Neural crest cell (in vitro differentiated cells): ENCODE measurements at places on chromosomes 7 and 10. TPM values are rescaled to one million over a fixed set of nuclear protein-coding genes. Genes with fewer than 3 reads are reported as not detected.

DNA sequence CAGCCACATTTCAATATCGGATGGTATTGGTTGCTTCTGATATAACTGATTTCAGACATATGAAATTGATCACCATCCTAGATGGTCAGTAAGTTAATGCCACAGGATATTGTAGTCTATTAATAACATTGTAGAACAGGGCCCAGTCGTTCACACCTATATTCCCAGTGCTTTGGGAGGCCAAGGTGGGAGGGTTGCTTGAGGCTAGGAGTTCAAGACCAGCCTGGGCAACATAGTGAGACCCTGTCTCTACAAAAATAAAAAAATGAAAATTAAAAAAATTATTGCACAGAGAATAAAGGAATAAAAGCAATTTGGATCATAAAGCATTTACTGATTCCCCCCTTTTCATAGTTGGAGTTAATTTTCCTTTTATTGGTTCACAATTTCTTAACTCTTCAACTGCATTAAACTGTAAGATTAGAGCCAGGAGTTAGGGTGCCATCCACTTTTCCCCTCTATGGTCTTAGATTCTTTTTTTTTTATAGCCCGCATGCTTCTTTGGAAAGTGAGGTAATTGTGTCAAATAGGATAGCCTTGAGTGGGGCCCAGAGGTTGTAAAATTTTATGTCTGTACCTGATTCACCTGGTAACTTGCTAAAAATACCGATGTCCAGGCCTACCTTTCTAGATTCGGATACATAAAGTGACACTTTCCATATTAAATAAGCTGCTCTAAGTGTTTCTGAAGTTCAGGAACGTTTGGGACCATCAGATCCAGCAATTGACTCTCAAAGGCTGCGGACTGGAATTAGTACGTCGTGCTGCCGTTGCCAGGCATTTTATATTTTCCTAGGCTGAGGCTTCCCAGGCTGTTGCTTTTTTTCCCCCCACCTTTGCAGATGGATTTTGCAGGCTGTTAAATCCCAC is 24.7 kb downstream of the ADK start:
- DNase-seq: no peak

GRCh38 chr7:99235925-99236324 is 28.0 kb upstream of the KPNA7 start:
- no peak for DNase-seq

DNA sequence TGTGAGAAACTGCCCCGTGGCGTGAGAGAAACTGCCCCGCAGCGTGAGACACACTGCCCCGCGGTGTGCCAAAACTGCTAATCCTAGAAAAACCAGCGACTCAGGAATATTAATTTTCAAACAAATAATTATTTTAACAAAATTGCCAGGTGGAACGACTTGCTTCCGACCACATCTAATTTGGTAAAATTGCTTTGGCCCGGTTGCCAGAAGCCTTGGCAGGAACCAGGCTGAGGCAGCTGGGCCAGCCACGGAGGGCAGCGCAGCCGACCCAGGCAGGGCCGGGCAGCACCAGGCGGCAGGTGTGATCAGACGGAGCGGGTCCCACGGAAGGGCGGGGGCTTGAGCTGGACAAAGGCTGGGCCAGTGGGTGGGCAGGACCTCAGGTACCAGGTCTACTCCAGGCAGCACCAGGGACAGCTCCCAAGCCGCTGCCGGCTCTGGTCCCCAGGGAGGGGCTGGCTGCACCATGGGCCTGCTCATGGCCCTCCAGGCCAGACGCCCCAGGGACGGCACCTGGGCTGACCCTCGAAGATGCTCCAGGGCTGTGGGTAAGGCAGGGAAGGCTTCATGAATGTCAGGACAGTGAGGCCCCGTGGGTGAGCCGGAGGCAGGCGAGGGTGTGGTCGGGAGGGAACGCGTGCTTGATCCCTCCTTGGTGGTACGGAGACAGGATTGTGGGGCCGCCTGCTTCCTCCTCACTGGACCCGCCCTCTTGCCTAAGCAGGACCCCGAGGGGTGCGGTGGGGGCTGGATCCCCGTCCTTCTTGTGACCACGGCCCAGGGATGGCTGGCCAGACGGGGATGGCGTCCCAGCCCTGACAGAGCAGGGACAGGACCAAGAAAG is 7.7 kb upstream of the ADGRA1 start:
- no peak for DNase-seq

DNA sequence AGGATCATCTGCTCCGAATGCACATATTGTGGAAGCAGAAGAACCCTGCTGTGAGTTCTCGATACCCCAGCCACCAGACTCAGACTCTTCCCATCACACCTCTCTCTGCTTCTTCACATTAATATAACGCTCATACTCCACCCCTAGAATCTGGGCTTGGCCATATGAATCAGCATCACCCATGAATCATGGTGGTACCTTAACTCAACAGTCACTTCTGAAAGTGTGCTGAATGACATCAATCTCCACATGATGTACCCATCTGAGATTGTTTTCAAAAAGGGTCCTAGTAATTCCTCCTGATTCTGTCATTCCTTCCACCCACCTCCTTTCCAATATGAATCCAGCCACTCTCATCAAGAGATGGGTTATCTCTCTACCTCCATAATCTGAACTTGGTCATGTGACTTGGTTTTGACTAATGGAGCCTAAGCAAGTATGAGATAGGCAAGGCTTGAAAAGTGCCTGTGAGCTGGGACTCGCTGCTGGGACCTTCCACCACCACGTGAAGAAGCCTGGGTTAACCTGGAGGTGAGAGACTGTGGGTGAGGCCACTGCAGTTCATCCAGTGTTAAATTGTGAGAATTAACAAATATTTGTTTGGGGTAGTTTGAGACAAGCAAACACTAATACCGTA is 15.4 kb downstream of the YWHAG start:
- no peak for DNase-seq

DNA sequence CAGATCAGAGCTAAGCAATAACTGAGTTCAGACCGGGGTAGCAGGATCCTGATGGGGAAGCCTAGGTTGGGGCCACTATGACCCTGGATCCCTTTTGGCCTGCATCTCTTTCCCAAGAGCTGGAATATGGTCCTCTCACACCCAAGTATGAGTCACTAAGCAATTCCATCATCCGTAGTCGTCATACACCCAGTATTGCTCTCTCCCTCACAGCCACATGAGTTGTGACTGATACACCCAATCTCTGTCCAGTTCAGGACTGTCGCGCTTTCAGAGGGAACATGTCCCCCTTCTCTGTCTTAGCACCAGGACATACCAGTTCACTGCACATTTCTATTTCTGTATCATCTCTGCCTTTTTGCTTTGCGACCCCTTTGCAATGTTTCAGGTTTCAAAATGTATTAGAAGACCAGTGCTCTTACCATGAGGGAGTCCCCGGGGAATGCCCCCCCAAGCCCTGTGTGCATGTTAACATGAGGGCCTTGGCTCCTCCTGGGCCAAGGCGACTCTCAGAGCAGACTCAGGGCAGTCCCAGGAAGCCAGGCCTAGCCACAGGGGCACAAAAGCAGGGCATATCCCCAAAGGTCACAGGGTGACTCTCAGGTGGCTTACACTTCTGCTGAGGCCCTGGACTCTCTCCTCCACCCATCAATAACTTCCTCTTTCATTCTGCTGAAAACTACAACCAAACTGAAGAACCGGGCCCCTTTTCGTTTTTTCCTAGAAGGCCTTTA is 75.3 kb upstream of the SAMD8 start:
- DNase-seq: no peak

GRCh38 chr7:157560258-157560654 is 223.5 kb downstream of the DNAJB6 start:
- no peak for DNase-seq

DNA sequence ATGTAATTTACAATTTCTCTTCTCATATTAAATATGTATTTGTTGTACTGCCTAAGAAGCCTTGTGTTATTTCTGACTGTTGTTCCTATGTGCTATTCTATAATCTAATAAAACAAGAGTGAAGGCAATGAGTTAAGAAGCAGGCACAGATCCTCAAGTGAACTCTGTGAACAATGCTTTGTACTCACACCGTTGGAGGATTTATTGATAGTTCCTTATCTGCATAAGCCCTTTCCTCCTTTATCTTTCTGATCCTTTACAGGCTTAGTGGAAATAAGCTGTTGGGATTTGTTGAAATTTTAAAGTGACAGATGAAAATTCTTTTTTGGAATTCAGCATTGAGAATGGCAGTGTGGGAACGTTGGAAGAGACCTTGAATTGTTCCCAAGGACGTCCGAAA is 329.6 kb upstream of the NPVF start:
- DNase-seq: no peak

GRCh38 chr10:102598243-102598642 is 46.0 kb upstream of the TRIM8 start:
- no peak for DNase-seq

DNA sequence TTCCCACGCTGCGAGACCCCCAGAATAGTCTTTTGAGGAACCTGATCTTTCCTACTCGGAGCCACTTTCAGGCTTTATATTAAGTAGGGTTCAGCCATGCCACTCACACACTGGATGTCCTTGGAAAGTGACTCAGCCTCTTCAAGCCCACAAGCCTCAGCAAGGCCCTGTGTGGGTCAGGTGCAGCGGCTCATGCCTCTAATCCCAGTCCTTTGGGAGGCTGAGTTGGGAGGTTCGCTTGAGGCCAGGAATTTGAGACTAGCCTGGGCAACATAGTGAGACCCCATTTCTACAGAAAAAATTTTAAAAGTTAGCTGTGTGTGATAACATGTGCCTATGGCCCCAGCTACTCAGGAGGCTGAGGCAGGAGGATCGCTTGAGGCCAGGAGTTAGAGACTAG is 119.7 kb upstream of the TNRC18 start:
- DNase-seq: no peak

The CACNB2 gene
- 2.1 and 2.2 TPM in 2 replicates for total RNA-seq

The CTNNA3 gene
- total RNA-seq: 4.7 and 5.5 TPM in 2 replicates

GRCh38 chr7:133529861-133530260 is 277.0 kb downstream of the EXOC4 start:
- DNase-seq: no peak

The CEP55 gene
- total RNA-seq: 30.7 and 30.9 TPM in 2 replicates

DNA sequence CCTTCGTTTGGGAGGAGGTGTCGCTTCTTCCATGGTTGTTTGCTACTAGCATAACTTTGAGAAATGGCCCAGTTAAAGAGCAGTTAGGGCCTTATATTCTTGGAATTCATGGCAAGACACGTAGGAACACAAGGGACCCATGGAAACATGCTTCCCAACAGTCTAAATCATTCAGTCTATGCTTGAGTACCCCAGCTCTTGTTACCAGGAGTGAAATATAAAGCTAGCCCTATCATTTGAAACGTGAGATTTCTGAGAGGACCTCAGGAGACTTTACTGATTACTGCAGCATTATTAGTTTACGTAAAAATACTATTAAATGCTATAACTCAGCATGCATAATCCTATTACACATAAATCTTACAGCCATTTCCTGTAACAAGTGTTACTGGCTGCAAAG is 328.6 kb upstream of the CDC14C start:
- no peak for DNase-seq

DNA sequence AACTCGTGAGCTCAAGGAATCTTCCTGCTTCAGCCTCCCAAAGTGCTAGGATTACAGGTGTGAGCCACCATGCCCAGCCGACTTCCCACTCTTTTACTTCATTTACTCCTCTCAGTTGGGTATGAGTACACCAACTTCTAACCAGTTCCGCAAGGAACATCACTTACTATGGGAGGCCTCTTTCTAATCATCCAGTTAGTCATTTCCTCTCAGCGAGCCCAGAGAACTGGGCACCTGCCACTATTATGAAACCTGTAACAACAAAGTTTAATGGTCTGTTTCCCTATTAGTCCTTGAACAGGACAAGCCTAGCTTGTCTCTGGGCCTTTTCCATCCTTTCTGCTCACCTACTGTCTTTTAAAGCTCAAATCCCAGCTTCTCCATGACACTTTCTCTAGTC is 88.8 kb downstream of the DNMBP start:
- DNase-seq: no peak

DNA sequence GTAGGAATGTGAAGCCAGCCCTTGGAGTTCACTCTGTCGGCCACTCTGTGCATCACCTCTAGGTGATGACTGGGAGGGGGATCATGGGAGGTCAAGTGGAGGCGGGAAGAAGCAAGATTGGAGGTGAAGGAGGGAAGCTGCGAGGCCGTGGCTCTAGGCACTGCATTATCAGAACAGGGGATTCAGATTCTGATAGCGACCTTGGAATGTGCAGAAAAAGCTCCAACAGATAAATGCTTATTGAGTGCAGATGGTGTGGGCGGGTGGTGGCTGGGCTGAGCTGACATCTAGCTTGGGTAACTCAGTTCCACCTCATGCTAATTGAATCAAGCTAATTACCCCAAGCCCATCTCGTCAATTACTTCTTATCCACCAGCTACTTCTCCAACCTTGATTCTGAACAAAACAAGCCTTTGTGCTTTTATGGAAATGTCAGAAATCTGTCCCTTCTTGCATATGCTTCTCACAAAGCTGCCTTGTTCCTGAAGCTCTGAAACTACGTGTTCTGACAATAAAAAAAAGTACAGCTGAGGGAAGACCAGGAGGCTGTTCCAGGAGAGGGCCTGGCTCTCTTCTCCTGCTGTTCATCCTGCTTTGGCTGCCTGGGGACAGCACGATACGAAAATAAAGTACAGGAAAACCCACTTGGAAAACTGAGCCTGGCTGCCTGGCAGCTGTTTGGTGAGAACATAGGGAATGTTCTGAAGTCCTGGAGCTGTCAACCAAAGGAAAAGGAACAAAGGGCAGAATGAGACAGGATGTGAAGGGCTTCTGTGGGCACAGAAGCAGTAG is 27.5 kb downstream of the STRA8 start:
- no peak for DNase-seq

The NRAP gene
- total RNA-seq: not detected in 2 replicates

DNA sequence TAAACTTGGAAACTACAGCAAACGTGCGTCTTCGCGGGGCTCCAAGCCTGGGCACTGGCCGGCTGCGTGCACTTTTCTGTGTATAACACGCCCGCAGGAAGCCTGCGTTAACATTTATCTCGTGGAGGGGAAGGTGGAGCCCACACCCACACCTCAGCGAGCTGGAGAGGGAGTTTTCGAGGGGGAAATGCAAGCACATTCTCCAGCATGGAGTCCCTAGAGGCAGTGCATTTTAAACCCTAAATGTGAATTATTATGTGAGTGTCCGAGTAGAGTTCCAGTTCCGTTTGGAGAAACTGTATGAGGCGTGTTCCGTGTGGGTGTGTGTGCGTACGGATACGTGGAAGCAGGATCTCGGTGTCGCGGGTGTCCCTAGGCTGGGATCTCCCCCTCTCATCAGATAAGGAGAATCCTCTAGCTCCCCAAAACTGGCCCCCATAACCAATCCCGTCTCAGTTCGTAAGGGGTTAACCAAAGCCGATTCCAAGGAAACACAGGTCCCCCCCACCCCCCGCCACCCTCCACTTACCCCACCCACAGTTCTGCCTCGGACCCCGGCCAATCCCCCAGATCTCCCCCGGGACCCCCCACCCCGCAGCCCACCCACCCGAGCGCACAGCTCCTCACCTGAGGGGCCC is 403 bp downstream of the CDK6 start:
- no peak for DNase-seq

GRCh38 chr10:113866551-113867394 is 12.3 kb downstream of the NHLRC2 start:
- DNase-seq: no peak

The SFMBT2 gene
- total RNA-seq: 7.0 and 8.8 TPM in 2 replicates

- no peak for DNase-seq
These were observed 281.7 kb downstream of the PHTF2 start for GRCh38 chr7:78080241-78080640.

The BMPER gene
- not detected in 2 replicates for total RNA-seq

- DNase-seq: peak; percentile 3
These were observed 1139.4 kb downstream of the XPNPEP1 start for GRCh38 chr10:108783897-108784296.
